Stimulated activated CD8-positive, alpha-beta memory T cell treated with anti-CD3 and anti-CD28 coated beads, Interleukin-4, amount 100 ng/mL, for 1 hour (primary cell): ENCODE measurements at places on chromosomes 1 and 21.

DNA sequence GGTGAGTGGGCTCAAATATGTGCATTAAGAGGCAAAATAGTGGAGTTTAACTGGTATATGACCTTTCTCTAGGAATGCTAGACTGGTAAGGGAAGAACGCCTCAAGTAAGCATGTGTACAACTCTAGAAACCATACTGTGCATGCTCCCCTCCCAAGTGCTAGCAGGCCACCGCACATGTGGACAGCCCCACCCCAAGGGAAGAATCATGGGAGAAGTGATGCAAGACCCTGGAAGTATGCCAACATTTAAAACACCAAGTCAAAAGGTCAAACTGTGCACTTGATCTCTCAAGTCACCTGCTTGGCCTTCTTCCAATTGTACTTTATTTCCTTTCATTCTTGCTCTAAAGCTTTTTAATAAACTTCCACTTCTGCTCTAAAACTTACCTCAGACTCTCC lies 120.4 kb downstream of the WDR3 start:
- DNase-seq = no peak

DNA sequence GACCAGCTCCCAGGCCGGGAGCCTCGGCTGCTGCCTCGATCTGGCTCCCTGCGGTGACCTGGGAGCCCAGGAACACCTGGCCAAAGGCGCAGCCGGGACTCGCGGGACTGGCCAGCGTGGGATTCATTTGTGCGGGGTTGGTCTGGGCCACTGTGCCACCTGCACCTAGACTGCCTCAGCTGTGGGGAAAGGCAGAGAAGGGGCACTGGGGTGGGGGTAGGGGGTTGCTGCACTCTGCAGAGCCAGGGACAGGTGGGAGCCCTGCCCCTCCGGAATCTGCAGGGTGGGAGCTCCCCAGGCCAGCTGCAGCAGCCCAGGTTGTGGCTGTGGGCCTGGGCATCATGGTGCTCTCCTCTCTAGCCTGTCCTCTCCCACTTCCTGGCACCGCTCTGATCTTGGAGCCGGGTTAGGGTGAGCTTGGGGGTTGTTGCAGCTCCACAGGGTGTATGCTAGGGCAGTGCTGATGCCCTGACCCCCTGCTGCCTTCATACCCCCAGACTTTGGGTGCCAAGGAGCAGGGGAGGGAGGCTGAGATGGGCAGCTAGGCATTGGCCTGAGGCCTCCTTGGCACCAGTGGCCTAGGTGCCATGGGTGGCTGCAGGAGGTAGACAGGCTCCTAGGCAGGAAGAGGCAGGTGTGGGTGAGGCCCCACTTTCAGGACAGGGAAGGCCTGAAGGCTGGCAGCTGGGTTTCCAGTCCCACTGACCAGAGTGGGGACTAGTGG lies 57.5 kb upstream of the ETV3 start:
- no peak for DNase-seq

- DNase-seq = no peak
Observed at GRCh38 chr1:152191711-152192110, 32.3 kb downstream of the HRNR start.

GRCh38 chr1:79603843-79604242 lies 597.3 kb upstream of the ADGRL4 start:
- no peak for DNase-seq

DNA sequence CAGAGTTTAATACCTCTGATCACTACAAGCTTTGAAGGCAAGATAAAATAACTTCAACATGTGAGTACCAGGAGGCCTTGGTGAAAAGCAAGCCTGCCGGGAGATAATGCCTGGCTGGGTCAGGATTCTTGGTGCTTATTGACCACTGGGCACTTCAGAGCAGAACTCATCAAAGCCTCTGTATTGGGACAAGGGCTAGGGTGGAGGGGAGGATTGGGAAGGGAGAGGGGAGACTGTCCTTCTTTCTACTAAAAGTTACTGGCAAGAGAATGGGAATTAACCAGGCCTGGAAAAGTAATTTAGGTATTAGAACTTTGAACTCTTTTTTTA lies 35.2 kb downstream of the NEK2 start:
- no peak for DNase-seq

GRCh38 chr1:230074270-230074669 lies 7.2 kb downstream of the GALNT2 start:
- DNase-seq = no peak

- DNase-seq = no peak
Observed at GRCh38 chr1:54887665-54888071, 673 bp upstream of the DHCR24 start.

GRCh38 chr1:172671591-172671990 lies 12.7 kb downstream of the FASLG start:
- DNase-seq = no peak

- DNase-seq = no peak
Observed at GRCh38 chr1:154493276-154493675, 8.7 kb upstream of the TDRD10 start.

DNA sequence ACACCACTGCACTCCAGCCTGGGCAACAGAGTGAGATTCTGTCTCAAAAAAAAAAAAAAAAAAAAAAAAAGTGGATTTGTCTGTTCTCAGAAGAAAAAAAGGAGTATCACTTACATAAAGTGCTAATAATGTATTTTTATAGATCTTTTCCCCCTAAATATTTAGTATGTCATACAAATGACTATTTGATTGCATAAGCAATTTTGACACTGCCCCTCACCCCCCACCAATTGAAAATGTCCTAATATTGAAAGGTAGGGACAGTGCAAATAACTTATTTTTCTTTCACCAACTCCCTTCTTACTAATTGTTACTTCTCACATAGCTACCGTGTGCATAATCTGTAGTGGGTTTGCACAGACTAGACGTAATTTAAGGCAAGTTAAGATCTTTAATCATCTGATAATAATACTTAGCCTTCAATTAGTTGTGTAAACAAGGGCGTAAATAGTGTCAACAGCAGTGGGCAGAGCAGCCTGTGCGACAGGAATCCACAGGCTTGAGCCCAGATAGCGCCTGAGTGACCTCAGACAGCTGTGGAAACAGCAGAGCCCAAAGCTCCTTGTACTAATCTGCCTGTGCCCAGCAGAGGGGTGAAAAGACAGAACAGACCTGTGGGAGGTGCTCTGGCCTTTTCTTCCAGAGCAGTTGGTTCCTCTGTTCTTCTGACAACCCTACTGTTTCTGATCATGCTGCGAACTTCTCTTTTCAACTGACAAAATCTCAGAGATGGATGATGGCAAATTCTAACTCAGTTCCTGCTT lies 4.5 kb upstream of the IER5 start:
- DNase-seq = no peak

DNA sequence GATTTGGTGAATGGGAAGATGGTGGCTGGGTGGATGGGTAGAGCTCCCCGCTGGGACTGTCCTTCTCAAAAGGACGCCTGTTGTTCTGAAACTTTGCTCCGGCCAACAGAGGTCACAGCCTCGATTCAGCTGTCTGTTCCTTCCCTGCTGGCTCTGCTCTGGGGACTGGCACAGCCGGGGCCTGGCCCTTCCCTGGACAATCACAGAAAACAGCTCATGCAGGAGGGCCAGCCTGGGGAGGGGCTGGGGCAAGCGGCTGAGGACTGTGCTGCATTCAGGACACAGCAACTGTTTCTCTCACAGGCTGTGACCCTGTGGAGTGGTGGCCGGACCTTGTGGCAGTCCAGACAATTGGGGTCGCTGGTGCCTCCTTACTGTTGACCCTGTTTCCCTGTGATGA lies 110.7 kb upstream of the TMEM51 start:
- no peak for DNase-seq

DNA sequence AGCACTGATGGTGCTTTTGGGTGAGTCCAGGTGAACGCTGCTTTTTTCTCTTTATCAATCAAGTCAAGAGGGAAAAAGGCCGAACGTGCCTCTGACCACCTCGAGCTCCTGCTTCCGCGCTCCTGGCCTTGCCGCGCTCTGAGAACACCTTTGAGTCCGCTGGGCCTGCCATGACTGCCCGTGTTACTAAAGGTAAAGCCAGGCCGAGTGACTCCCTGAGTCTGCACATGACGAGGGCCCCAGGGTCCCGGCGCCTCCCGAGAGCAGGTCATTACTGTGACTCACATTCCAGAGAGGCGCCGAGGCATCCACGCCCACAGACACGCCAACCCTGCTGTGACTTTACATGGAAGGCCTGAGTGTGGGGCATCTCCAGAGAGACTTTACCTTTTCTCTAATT lies 11.1 kb downstream of the POFUT2 start:
- no peak for DNase-seq

DNA sequence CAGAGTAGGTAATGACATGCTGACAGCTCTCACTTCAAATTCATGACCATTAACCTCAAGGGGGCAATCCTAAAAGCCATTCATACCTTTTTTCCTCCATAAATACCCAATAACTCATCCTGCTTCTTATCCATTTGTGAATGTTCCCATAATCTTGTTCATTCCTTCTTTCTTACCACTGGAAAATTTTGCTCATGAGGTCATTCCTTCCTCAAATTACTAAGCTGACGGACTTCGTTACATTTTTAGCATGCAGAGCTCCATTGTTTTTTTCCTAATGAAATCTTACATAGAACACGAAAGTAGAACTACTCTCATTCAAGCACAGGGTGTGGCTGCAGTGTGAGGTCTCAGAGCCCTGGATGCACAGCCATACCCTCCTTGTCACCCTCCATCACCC lies 276.5 kb upstream of the DPYD start:
- DNase-seq = no peak

DNA sequence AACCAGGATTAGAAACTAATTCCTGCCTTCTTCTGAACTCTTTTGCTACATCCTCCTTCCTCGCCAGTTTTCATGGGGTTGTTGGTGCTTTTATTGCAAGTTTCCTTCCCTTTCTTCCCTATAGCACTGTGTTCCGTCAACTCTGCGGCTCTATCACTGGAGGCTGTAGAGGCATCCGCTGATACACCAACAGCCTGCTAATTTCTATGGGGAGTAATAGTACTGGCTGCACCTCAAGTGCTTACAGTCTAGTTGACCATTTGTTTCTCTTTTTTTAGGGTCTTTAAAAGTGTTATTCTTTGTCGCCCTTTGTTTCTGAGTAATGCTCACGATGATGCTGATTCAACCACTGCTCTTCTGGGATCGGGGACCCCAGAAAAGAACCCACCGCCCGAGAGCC lies 746 bp downstream of the MIS18A start:
- no peak for DNase-seq

DNA sequence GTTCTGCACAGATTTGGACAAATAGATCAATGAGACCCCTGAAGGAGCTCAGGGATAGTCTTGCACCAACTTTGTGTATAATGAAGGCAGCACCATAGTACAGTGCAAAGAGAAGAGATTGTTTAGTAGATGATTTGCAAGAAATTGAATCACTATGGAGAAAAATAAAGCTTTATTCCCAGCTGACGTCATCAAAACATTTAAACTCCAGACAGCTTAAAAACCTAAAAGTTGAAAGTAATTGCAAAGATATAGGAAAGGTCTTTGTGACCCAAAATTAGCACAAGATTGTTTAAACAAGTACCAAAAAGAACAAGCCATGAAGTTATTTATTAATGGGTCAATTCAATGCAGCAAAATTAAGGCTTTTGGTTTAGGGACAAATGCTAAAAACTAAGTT lies 88.8 kb upstream of the BACE2 start:
- DNase-seq = no peak

DNA sequence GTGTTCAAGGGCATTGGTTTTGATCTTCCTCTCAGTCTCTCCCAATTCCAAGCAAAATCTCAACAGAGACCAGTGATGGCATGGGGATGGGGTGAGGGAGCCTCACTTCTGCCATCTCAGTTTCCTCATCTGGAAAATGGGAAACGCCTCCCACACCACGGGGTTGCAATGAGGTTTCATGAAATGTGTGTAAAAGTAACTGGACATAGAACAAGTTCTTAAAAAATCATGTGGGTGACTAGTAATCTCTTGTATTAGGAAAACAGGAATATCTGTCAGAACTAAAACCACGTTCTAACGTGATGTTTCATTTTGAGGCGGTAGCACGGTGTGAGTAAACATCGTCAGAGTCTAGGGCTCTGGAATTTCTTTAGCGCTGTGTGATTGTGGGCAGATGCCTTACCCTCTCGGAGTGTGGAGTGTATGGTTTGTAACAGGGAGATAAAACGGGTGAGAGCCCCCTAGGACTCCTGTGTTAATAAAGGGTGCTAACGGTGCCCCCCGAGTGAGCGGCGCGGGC lies 55.5 kb upstream of the DNAJC6 start:
- no peak for DNase-seq

GRCh38 chr21:40227096-40227495 lies 359.9 kb downstream of the PCP4 start:
- DNase-seq = no peak

DNA sequence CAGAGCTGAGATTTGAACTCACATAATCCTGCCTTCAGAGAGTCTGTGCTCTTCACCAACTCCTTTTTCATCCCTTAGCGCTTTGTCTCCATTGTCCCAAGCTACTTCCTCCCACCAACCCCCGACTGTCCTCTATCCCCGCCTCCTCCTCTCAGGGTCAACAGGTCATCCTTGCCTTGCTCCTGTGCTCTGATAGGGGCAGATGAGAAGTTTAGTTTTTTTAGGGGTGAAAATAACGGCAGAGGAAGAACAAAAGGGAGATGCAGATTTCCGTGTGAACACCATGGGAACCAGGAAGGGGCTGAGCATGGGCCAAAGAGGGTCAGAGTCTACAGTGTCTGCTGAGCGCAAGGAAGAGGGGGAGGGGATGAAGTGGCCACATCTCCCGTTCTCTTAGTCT lies 31.9 kb downstream of the GLUL start:
- DNase-seq = no peak

DNA sequence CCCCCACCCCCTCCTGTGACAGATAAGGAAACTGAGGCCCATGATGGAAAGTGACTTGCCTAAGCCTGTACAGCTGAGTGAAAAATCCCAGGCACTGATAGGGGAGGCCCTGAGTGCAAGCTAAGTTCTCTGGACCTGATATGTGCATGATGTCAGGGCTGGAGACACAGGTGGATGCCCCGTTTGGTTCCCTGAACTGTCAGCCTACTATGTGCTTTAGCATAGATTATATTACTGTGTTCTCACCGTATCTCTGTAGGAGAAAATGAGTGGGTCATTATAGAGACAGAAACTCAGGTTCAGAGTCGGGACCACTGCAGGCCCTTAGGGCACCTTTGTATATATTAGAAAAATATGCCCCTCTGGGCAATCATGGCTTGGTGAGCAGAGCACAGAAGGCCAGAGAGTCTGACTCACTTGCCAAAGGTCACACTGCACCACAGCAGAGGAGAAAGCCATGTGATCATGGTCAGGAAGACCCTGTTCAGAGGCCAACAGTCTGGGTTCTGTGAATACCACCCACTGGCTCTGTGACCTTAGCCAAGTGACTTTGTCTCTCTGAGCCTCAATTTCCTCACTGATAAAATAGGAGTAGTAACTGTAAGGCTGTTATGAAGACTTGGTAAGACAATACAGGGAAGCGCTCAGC lies 145.8 kb upstream of the WNT4 start:
- no peak for DNase-seq
